ENCODE measurements at places on chromosomes 13 and 19. TPM values are rescaled to one million over a fixed set of nuclear protein-coding genes. Genes with fewer than 3 reads are reported as not detected.

DNA sequence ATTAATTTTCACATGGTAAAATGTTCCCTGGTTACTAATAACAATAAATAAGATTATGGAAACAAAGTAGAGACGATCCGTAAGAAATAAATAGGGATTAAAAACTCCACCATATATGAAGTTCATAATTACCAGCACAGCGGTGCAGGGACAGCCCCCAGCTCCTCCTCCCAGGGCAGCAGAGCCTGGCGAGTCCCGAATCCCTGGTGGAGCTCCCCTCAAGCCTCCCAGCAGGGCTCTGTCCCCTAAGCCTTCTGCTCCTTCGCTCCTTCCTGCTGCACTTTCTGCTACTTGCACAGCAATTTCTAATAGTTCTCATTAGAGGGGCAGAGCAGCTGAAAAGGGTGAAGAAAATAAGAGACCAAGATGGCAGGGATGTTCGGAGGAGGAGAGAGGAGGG lies 43.6 kb downstream of the RASA3 start:
- DNase-seq: no peak

DNA sequence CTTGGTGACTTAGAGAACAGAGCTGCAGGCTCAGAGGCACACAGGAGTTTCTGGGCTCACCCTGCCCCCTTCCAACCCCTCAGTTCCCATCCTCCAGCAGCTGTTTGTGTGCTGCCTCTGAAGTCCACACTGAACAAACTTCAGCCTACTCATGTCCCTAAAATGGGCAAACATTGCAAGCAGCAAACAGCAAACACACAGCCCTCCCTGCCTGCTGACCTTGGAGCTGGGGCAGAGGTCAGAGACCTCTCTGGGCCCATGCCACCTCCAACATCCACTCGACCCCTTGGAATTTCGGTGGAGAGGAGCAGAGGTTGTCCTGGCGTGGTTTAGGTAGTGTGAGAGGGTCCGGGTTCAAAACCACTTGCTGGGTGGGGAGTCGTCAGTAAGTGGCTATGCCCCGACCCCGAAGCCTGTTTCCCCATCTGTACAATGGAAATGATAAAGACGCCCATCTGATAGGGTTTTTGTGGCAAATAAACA lies 9.9 kb downstream of the APOC1 start:
- no peak for DNase-seq

- no peak for DNase-seq
These were observed at the start of gene TEX29 for GRCh38 chr13:111319998-111320911. Gene TEX29 (plus strand): TSS chr13:111320642. CDS start chr13:111320891, 249 bp downstream.

DNA sequence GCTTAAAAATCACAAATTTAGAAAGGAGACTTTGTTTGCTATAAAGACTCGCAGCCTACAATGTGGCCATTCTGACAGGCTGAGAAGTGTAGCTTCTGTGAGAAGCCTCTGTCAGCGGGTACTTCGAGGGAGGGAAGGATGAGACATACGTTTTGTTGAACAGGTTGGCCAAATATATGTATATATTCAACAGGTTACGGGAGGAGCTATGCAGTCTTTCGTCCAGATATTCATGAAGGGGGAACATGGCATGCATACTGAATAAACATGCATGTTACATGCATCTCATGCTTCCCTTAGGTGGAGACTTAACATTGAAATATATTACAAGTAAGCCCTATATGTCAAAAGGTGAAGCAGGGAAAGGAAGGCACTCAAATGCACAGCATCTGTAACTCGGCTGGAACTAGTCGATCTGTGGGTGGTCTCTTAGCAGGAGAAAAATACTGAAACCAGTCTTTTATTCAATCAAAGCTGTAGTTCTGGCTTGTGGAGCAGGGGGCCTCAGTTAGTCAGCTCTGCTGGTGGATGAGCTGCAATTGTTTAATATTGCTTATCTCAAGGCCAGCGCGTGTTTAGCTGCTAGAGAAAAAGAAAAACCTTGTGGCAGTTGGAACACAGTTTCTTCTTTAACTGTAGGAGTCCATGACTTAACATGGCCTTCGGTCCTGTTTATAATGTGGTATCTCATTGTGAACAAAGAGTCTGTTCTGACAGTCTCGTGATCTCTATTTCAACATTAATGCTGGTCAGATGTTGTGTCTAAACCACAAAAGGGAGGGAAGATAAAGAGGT lies 94.3 kb downstream of the FAM216B start:
- no peak for DNase-seq

- no peak for DNase-seq
These were observed 7.9 kb downstream of the VASP start for GRCh38 chr19:45515081-45515624.

Gene ARHGAP33
- polyA plus RNA-seq: 11.0 TPM

Gene MISP
- polyA plus RNA-seq: 6.4 TPM

Gene CAPN12
- polyA plus RNA-seq: 5.8 TPM

Gene CC2D1A
- polyA plus RNA-seq: 20.7 TPM

Data from right renal cortex interstitium (tissue), 3 donors.